ENCODE measurements at places on chromosomes 7 and 10. TPM values are rescaled to one million over a fixed set of nuclear protein-coding genes. Genes with fewer than 3 reads are reported as not detected.

Gene CUZD1
- not detected for total RNA-seq

Gene ITPRID1
- 3.1 TPM for total RNA-seq

Gene ZNF33A
- total RNA-seq, result 54.9 TPM

Gene CCDC6
- total RNA-seq, result 57.6 TPM

GRCh38 chr7:132276976-132277725 is 299.1 kb downstream of the PLXNA4 start:
- no peak for DNase-seq

DNA sequence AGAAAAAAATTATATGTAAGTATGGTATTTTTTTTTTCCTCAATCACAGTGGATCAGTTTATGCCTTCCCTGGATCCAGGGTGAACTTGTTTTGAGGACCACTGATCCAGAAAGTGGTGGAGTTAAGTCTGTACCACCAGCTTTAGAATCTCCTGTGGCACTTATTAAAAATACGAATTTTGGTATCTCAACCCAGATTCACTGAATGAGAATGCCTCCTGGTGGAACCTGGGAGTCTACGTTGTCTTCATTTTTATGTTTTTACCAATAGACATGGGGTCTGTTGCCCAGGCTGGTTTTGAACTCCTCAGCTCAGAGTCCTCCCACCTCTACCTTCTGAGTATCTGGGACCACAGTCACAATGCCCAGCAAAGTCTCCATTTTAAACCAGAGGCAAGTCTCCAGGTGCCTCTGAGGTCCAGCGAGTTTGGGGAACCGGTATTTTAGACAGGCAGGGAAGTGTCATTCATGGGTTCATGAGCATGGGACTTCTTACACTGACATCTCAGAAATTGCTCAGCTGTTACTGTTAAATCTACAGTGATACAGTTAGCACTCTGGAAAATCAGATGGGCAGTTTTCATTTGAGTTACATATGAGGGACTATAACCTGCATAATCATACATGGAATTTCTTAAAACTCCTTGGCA is 200.9 kb downstream of the AUTS2 start:
- DNase-seq, result no peak

DNA sequence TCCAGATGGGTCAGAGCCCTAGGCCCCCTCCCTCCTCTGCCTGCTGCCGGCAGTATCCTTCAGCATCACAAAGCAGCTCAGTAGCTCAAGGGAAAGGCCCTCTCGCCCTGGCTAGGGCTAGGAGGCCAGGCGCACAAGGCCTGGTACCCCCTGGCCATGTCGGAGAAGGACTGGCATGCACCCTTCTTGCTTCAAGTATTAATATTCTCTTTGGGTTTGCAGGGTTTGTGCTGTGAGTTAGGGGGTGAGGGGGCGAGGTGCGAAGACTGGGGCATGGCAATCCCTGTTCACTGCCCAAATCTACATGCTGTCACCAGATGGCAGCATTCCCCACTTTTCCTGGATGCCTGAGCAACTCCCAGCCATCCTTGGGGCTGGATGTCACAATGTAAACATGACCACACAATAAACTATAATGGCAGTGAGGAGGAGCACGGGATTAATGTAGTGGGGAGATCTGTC is 105.2 kb downstream of the NEURL1 start:
- DNase-seq, result peak; percentile 35

- no peak for DNase-seq
Measured at GRCh38 chr10:121294630-121295029, 303.6 kb downstream of the FGFR2 start.

GRCh38 chr7:112765105-112765504 is 25.1 kb downstream of the TMEM168 start:
- no peak for DNase-seq

DNA sequence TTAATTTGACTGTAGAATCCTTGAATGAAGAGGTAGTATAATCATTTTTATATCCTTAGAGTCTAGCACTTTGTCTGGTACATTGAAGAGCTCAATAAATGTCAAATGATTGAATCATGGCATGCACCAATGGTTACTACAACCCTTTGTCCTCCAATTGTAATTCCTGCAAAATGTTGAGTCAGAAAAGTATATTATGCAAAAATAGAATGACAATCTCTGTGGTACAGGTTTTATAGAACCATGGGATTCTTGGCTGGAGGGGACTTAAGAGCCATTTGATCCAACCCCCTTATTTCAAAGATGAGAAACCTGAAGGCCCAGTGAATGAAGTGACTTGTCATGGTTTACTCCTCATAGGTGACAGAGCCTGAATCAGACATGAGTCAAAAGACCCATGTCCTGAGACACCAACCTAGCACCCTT is 30.9 kb upstream of the SMKR1 start:
- DNase-seq, result no peak

DNA sequence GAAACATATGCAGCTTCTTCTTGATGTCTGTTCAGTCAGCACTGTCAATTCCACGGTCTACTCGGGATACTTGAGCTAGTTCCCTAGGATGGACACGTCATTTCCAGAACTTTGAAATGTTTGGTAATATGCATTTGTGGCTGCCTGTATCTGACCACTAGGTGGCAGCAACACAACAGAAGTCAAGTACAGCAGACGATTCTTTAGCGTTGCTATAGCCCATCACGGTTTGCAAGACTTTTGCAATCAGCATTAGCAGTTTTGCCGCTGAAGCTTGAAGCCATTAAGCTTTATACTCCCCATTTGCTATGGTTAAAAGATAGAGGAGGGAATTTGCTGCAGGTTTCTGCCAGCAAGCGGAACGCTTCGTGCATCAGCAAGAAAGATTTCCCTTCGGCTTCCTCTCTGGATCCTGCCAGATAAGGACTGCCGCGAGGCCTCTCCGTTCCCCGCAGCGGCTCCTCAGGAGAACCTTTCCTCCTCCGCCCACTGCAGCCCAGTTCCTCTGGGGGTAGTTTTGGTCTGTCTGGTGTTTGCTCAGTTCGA is 63.5 kb downstream of the ABCC2 start:
- peak; percentile 58 for DNase-seq

- DNase-seq, result no peak
Measured at GRCh38 chr10:110138197-110138812, 69.1 kb upstream of the MXI1 start.

DNA sequence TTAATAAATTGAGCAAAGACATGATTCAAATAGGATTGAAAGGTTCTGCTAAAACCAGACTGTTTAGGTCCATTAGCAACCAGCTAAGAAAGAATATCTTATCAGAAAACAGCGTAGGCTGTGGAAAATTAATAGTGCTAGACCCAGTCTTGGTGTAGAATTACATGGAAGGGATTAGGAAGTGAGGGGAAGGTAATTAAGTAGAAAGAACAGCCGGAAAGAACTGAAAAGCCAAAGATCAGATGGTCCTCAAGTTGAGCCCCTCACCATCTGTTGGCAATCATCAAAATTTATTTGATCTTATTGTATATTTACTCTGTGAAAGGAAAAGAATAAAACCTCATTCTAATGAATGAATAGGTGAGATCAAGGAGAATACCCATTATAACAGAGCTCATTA is 50.1 kb downstream of the COL1A2 start:
- no peak for DNase-seq

DNA sequence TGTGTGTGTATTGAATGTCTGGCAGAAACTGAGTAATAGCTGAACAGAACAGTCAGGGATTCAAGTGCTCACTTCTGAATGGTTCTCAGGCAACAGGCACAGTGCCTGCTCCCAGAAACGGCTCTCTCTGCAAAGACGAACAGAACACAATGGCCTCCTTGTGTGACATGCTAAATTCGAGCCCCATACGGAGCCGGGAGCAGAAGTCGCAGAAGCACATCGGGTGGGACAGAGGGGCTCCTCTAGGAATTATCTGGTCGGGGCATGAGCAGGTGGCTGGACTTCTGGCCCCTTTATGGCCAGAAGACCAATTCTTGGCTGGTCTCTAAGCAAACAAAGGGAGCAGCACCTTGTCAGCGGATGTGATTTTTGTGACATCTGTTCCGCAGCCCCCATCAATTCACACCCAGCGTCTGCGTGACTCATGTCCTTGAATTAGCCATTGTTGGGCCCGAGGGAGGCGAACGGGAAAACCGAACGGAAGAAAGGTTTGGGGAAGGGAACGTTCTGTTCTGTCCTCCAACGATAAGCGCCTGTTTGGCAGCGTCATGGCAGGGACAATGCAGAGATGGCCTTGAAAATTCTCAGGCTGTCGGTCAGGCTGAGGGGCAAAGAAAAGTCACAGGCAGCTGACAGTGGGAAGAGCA is 47.3 kb upstream of the NPTX2 start:
- DNase-seq, result no peak

DNA sequence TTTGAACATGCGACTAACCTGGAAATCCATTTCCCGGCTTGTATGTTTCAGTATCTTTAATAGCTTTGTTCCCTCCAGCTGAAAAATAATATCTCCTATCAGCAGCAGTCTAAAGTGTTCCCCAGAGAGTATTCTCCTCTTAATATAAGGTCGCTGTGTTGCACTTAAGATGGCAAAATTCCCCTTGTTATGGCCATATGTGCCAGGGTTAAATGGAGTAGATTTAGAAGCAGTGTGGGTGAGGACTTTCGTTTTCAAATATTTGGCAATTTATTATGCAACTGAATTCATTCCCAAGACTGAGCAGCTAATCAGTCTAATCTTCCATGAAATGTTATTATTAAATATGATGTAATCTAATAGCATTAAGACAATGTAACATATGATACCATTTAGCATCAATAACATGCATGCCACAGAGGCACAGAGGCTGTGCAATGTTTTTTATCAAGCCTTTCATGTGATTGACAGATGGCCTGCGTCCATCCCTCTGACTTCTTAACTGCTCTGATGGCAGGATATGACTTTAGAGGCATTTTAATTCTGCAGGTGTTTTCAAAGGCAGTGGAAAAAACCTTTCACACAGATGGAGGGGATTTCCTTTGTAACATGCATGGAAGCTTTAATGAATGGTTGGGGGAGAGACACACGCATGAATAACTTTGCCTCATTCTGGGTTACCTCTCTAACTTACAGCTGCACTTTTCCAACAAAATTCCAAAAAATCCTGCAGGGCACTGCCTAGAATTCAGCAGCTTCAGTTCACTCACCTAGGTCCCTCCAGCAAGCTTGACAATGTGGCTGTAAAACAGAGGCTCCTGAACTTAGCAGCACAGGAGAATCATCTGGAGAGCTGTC is 55.1 kb upstream of the ZPBP start:
- DNase-seq, result no peak

GRCh38 chr7:128056901-128057300 is 25.7 kb upstream of the LRRC4 start:
- DNase-seq, result no peak

DNA sequence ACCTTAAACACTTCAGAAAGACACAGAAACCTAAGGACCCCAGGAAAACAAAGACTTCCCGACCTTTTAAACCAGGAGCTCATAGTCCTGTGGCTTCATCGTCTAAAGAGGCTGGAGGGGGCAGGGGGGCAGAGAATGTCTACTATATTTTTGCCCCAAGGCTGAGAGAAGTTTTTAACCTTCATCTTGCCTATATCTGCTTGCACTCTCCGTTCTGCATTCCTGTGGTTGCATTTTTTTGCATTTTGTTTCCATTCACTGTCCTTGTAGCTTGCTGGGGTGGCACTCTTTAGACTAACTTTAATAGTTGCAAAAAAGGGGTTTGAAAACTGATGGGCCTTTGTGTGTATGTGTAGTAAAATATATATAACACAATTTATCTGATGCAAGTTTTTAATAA is 23.7 kb downstream of the PRKAR2B start:
- no peak for DNase-seq

DNA sequence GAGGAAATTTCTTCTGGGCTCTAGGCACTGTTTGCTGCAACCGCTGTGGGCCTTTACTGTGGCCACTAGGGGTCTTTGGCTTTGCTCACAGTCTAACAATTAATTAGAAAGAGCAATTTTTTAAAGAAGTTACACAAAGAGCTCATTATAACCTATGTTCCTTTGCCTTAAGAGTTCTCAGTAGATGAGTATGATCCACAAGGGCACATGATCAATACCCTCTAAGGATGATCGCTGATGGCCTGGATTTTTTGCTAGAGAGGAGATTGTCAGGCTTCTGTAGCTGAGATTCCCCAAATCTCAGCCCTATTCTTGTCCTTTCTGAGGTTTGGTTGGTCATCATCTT is 80.8 kb upstream of the RHOBTB1 start:
- no peak for DNase-seq
